ENCODE measurements at places on chromosomes 2 and 18.
A peak's percentile ranks its signal among the peaks of the same experiment; 100 is the strongest.

DNA sequence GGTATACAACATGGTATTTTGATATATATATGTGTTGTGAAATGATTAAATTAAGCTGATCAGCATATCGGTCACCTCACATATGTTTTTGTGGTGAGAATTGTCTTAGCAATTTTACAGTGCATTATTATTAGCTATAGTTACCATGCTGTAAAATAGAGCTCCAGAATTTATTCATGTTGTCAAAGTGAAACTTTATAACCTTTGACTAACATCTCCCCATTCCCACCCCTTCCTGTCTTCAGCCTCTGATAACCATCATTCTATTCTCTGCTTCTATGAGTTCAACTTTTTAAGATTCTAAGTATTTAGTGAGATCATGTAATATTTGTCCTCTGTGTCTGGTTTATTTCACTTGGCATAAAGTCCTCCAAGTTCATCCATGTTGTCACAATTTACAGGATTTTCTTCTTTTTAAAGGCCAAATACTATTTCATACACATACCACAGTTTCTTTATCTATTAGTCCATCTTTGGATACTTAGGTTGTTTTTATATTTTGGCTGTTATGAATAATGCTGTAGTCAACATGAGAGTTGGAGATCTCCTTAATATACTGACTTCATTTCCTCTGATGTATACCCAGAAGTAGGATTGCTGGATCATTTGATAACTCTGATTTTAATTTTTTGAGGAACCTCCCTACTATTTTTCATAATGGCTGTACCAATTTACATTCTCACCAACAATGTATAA, 30.3 kb downstream of the NCOA1 start:
- no peak for DNase-seq

DNA sequence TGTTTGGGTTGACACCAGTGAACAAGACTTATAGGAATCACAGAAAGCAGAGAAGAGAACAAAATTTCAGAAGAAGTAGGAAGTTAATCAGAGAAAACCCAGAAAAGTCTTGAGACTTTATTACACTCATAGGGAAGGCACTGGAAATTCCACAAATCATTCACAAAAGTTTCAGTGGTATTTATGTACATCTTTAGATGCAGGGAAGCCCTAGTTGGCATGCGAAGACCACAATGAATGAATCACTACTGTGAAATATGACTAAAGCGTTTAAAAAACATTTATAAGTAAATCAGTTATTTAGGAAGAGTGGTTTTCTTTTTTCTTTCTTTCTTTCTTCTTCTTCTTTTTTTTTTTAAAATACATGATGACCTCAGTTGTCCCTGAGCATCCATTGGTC, 105.1 kb downstream of the NUP35 start:
- DNase-seq = no peak

DNA sequence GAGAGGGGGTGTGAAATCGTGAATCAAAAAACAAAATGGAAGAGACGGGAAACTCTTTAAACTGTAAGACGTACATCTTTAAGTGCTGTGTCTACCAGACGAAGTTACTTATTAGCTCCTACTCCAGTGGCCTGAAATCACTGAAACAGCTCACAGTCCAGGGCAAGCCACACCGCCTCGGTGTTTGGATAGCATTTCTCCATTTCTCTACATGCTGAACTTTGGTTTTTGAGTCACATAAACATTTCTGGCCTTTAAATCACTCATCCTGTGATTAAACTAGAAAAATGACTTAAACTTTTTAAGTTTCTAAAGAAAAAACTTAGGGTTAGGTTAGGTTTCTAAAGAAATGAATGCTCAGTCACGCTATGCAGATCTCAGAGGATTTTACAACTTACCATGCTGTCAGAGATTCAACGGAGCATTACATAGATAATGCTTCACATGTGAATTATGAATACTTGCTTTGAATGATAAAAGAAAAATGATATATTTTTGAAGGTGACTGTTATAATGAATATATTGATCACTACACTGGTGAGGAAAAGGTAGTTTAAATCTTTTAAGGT, 138.4 kb downstream of the MBP start:
- no peak for DNase-seq

GRCh38 chr2:151206446-151206968, 55.2 kb downstream of the RBM43 start:
- no peak for DNase-seq

- DNase-seq = no peak
Observed at GRCh38 chr2:190875891-190876290, 4.7 kb upstream of the GLS start.

DNA sequence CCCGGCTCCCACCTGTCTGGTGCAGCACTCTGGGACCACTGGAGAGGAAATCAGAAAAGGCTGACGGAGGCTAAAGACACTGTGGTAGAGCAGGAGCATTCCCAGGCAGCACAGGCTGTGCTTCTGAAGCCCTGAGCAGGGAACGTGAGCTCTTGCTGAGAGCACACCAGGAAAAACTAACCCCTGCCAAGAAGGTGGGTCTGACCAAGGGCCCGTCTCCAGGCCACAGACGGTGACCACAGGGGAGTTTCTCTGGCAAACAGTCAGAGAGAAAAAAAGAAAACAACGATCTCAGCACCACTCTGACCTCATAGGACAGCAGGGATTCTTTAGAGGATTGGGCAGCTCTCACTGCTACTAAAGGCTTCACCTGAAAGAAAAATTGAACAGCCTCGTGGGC, 201.4 kb downstream of the AFF3 start:
- no peak for DNase-seq

DNA sequence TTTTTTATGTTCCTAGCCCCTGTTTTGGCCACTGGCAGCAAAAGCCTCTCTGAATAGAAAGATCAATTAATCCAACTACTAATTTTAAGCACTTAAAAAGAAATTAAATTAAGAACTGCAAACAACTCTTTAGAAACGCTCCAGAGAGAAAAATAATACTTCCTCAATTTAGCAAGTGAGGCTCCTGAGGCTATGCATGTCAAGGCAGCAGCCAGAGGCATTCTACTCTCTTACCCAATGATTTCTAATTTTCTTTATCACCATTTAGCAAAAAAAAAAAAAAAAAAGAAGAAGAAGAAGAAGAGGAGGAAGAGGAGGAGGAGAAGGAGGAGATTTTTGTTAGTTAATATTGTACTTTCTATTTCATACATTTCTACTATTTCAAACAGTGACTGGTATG, 68.5 kb downstream of the TMEM237 start:
- no peak for DNase-seq

DNA sequence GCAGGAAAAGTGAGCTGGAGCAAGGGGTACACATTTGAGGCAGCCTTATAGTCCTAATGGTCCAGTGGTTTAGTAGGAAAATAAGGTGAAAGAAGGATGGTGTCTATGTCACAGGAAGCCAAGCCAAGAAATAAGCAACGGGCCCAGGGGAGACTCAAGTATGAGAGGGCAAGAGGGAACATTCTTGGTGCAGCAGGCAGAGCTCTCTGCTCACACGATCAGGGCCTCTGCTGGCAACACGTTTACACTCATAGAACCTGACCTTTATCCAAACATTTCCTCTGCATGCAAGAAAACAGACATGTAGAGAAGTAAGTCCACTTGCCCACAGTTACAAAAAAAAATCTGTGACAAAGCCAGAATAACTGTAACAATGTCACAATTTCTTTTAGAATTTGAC, 32.6 kb upstream of the LRRC30 start:
- DNase-seq = no peak

DNA sequence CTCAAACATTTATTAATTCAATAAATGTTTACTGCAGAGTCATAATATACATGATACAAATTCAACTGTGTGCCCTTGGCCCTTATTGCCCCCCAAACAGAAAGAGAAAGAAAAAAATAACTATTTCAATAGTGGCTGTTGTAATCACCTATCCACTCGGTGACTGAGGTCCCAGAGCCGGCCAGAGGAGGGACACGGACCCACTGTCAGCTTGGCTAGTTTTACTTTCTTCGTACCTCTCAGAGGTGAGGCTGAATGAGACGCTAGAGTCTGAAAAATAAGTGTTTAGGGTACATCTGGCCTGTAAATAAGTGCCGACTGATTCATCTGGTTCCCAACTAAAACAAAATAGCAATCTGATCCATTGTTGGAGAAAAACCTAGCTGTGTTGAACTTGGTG, 31.3 kb upstream of the FZD7 start:
- DNase-seq = no peak

DNA sequence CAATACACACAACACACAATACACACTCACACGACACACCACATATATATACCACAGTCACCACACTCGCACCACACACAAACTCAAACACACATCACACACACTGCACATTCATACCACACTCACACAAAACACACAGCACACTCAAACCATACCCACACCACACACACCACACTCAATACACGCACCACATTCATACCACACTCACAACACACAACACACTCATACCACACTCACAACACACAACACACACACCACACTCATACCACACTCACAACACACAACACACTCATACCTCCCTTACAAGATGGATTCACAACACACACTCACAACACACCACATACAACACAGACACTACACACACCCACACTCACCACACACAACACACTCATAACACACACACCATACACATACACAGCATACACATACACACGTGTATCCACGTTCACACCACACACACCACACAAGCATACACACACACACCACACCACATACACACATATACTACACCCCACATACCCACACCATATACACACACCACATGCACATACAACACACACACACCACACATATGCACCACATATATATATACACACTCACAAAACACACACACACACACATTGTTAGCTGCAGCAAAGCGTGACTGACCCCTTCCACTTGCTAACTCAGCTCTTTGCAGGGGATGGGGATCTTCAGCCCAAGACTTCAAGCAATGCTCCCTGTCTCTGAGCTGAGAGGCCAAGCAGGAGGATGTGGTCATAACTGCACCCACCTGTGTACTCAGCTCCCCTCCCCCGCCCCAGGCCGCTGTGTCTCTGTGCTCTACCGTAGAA, 59.0 kb downstream of the SDC1 start:
- DNase-seq = peak; percentile 10

GRCh38 chr18:45059695-45060094, 379.0 kb downstream of the SETBP1 start:
- DNase-seq = peak; percentile 40

DNA sequence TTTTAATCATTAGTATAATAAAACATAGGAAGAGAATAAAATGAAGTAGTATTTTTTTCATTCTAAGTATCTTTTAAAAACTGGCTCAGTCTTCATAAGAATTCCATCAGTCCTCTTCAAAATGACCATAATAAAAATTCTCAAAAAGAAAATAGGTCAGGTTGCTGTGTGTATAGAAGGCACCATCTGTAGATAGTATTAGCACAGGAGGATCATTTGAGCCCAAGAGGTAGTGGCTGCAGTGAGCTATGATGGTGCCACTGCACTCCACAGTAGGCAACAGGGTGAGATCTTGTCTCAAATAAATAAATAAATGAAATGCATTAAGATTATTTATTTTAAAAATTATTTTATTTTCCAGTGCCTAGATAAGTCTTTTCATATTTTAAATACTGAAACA, 475.8 kb downstream of the ZNF804A start:
- no peak for DNase-seq

DNA sequence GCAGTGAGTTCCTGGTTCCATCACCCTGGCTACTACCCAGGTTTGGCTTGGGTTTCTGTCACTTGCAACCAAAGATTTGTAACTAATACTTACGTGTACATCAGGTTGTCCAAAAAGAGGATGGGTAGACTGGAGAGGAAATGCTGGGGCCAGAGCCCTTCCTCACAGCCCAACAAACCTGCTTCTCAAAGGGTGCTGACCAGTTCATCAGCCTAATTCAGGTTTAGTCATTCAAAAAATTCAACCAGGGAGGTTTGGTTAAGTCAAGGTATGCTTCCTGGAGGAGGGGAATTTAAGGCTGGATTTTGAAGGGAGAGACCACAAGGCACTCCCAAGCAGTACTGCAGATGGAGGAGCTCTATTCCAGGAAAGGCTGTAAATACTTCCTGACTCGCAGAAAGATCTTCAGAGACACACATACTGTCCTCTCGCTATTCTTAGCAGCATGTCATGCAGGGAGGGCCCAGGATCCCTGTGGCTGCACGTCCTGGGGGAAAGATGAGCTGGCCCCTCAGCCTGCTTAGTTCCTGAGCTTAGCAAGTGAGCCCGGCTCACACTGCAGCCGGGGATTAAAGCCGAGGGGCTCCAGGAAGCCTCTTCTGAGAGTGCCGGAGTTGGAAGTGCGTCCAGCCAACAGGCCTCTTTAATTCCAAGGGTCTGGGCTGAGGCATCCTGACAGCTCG, 40.0 kb upstream of the BIN1 start:
- no peak for DNase-seq

DNA sequence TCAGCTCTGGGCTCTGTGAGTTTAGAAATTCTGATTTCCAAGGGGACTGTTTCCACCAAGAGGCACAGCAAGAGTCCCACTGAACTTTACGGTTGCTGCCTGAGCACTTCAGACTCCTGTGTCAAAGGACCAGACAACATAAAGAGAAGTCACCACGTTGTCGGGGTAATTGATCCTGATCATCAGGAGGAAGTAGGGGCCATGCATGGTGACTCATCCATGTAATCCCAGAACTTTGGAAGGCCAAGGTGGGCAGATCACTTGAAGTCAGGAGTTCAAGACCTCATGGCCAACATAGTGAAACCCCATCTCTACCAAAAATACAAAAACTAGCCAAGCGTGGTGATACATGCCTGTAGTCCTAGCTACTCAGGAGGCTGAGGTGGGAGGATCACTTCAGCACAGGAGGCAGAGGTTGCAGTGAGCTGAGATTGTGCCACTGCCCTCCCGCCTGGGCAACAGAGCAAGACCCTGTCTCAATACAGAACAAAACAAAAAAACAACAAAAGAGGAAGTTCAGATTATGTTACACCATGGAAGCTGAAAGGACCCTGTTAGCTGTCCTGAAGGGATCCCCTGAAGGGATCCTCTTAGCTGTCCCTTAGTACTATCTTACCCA, 9.4 kb upstream of the ASXL2 start:
- no peak for DNase-seq

GRCh38 chr2:3098231-3098630, 279.4 kb downstream of the EIPR1 start:
- DNase-seq = no peak

DNA sequence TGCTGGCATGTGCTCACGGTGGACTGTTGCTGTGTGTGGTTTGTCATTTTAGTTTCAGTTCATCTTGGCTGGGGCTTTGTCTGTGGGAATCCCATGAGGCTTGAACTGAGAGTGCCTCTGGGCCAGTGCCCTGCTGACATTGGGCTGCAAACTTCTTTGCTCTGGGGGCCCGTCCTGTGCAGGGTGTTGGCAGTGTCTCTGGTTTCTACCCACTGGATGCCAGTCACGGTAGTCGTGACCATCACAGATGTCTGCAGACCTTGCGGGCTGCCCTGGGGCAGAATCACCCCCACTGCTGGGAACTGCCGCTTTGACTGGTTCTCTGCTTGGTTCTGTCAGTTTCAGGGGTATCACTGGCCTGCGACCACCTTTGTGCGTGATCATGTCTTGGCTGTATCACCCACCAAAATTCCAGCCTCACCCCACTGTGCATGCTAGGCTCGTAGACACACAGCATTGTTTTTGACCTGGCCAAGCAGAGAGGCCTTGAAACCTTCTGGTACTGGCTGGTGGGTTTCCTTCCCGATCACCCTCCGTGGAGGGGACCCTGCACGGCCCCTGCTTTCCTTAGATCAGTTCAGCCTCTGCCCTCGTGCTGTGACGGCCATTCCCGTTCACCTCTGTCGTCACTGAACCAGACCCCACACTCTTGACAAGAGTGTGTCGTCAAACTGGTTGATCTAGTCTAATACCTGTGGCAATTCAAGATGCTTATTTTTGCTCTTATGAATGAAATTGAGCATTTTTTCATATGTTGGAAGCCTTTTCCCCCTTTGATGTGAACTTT, 57.6 kb downstream of the KCNG2 start:
- no peak for DNase-seq

GRCh38 chr2:696999-697627, 19.9 kb upstream of the TMEM18 start:
- DNase-seq = no peak
